Glomerular endothelial cell (primary cell): ENCODE measurements at places on chromosomes 16 and 17. TPM values are rescaled to one million over a fixed set of nuclear protein-coding genes. Genes with fewer than 3 reads are reported as not detected.

Gene FBXL16
- 1.6 TPM in 2 replicates for total RNA-seq

Gene MYCBPAP
- total RNA-seq, result 0.23 and 1.6 TPM in 2 replicates

Gene KCNJ18
- not detected in 2 replicates for total RNA-seq

Gene APOBR
- not detected in 2 replicates for total RNA-seq

Gene TBC1D28
- not detected in 2 replicates for total RNA-seq

Gene SCARF1
- 131 and 202 TPM in 2 replicates for total RNA-seq
